ENCODE measurements at places on chromosomes 1 and 21.

GRCh38 chr1:95509989-95510388, 276.0 kb downstream of the RWDD3 start:
- no peak for DNase-seq

GRCh38 chr1:217389895-217390294, 241.0 kb downstream of the GPATCH2 start:
- DNase-seq: no peak

DNA sequence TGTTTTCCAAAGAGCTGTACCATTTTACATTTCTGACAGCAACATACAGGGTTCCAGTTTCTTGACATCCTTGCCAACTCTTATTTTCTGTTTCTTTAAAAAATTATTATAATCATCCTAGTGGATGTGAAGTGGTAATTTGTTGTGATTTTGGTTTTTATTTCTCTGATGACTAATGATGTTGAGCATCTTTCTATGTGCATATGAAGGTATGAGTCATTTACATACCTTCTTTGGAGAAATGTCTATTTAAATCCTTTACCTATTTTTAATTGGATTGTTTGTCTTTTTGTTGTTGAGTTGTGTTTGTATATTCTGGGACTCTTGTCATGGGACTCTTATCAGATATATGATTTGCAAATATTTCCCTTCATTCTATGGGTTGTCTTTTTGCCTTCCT, 20.8 kb upstream of the MPC2 start:
- no peak for DNase-seq

- no peak for DNase-seq
Observed at GRCh38 chr1:34858901-34859445, 576 bp downstream of the SMIM12 start.
